ENCODE measurements at places on chromosomes 6 and 20.

DNA sequence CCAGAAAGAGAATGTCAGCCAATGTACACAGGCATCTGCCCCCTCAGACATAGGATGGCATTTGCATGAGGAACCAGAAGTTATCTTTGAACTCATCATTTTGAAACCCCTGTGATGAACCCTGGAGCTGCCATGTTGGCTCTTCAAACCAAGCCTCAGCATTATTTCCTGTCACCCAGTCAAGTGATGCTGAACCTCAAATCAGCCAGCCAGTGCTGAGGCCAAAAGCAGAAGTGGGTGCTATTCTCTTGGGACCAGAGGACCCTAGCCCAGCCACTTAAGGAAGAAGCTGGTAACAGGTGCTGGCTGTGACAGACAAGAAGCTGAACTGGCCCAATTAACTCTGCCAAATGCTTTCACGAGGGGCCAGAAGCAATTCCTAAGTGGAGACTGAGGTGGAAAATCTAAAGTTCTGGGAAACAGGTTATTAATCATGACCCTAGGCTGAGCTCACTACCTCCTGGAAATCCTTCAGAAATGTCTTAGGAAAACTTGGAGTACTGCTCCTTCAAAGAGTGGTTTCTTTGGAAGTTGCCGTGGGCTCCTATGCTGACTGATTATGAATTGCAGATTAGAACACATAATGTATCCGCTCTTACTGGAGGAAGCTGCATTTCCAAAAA, 4.0 kb downstream of the PKIG start:
- DNase-seq: no peak

- DNase-seq: no peak
Observed at GRCh38 chr6:32424589-32425300, 14.9 kb upstream of the HLA-DRA start.

DNA sequence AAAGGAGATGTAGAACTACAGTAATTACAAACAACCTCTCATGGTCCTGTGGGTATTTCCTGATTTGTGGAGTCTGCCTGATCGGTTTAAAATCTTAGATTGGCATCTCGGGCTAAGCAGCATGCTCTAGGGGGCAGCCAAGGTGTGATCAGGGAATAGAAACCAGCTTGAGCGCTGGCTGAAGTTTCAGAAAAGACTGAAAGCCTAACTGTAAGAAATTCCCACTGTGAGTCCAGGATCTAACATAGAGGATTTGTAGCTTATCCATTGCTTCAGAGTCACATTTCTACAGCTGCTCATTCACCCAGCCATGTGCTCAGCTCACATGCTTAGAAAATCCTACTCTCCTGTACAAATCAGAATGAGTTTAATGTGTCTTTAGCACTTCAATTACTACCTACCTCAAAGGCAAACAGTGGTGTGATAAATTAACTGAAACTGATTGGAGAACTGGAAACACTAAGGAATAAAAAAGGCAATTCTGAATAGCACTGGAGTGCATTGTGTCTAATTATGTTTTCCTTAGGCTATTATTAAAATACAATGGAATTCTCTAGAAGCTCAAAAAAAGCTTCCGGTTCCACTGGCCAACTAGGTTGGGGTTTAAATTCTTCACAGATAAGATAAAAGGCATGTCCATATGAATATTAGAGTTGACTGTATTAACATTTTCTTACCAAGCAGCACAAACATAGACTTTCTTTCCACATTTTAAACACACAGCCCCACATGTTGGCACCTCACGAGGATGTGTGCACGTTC, 73.8 kb upstream of the MPC1 start:
- DNase-seq: no peak

DNA sequence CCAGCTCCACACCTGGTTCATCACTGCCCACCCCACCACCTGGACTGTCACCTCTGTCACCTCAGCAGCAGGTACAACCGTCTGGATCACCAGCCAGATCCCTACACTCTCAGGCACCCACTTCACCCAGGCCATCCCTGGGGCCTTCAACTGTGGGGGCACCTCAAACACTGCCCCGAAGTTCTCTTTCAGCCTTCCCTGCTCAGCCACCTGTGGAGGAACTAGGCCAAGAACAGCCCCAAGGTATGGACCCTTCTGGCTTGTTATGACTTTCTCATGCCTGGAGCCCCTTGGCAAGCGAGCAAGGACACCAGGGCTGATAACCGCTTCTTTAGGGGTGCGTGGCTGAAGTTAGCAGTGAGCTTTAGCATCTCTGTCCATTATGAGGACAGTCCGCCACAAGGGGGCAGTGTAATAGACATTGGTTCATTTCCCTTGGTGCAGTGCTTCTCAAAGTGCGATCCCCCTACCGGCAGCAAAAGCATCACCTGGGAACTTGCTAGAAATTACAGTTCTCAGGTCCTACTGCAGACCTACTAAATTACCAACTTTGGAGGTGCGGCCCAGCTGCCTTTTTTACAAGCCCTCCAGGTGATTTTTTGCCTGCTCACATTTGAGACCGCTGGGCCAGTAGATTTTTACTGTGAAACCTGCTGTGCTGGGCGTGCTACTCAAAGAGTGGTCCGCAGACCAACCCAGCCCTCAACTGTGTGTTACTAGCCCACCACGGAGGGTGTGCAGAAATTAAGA, 32.5 kb downstream of the PNPLA1 start:
- DNase-seq: peak; percentile 83

DNA sequence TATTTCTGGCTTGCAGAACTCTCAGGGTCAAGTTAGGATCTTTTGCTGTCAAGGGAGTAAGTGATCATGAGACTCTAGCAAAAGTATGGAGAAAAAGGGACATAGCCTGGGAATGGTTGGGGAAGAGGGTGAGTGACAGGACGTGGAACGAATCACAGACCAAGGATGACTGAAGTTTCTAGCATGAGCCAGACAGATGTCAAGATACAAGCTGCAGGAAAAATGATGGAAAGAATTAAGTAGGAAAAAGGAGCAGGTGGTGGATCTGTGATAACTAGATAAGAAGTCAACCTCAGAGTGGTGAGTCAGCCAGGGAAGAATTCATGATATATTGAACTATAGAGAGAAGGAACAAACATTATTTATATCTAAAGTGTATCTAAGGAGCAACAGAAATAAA, 159.8 kb upstream of the SYNDIG1 start:
- DNase-seq: no peak

DNA sequence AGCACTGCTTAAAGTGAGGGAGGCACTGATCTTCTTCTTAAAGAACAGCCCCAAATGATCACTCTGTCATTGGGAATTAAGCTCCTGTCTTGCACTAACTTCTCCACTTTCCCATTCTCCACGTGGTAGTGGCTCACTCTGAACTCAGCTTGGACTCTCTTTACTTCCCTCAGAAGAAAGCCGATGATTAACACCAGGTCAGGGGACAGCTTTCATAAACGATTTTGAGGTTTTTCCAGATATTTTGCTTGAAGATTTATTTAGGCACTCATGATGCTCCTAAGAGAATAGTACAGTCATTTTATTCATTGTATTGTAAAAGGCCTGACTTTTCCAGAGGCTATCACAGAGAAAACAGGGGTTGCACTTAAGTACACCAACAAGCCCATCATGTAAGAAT, 81.0 kb upstream of the LTV1 start:
- DNase-seq: no peak

DNA sequence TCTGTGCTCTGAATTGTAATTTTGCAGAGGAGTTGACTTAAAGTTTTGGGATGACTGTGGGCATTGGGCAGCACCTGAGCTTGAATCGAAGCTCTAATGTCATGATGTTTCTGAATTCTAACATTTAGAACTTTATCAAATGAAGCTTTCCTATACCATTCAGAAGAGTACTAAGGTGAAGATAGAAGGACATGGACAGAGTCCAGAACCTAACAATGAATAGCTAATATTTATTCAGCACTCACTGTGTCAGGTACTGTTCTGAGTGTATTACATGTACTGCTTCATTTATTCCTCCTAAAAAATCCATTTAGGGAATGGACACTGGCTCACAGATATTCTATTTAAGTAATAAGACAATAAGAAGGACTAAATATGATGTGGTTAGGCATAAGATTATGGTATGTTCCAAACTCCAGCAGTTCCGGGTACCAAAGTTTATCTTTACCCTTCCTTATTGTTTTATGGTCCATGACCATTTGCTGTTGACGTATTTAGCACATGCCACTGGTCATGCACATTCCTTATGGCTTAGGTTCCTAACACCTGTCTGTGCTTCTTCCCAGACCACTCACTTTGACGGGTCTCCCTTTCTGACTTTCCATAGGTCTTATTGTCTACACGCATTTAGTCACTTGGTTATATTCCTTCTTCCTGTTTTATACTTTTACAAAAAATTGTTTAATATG, 20.3 kb downstream of the BCKDHB start:
- no peak for DNase-seq

DNA sequence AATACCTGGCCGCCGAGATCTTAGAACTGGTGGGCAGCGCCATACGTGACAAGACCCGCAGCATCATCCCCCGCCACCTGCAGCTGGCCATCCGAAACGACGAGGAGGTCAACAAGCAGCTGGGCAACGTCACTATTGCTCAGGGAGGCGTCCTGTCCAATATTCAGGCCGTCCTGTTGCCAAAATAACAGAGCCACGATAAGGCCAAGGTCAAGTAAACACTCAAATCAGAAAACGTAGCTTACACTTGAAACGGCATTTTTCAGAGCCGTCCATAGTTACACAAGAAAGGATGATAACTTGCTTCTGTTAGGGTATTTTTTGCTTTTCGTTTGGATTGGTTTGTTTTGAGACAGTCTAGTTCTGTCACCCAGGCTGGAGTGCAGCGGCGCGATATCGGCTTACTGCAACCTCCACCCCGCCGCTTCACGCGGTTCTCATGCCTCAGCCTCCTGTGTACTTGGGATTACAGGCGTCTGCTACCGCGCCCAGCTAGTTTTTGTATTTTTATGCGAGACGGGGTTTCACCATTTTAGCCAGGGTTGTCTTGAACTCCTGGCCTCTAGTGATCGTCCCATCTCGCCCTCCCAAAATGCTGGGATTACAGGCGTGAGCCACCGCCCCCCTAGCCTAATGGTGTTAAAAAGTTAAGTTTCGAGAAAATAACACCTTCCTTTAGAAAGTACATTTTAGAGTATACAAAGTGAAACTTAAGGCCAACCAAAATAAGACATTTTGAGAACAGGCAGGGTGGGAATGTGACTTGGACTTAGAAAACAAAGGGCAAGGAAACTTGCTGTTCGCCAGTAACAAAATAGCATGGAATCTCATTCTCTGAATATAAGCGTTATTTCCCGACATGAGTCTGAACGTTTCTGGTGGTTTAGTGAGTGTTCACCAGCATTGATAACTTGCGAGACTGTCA, 42.8 kb upstream of the HFE start:
- no peak for DNase-seq

DNA sequence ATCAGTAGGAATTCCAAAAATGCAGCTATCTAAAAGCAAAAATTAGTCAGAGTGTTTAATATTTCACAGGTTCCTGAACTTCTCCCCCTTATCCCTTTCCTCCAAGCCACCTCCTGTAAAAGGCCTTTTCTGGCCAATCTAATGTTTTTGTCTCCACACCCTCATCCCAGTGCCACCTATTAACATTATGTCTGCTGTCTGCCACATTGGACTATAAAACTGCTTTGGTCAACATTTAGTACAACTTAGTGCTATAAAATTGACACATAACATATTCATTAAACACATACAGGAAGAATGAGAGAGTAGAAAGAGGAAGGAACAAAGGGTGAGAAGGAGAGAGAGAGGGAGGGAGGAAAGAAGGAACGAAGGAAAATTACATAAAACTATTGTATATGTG, 47.7 kb downstream of the MMUT start:
- DNase-seq: no peak

DNA sequence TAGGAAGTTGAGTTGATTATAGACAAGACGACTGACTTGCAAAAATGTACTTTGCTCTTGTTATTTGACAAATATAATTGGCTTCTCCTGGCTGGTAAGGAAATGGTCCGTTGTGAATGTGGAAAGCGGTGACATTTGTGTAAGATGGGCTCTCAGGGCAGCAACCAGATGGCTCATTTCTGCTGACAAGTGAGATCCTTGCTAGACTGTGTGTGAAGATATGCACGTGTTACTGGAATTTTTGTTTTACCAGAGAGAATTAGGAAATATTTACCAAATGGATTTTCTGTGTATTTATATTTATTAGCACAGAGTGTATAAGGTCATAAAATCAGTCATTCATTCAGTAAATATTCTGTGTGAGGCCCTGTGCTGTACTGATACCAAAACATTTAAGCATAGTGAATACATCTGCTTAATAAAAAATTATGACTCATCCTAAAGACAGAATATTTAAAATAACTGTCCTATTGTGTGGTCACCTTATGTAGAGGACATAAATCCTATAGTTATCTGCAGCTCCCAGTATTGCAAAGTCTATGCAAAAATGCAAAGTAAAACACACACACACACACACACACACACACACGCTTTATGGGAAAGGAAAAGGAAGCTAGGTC, 109.9 kb upstream of the ASF1A start:
- DNase-seq: no peak

DNA sequence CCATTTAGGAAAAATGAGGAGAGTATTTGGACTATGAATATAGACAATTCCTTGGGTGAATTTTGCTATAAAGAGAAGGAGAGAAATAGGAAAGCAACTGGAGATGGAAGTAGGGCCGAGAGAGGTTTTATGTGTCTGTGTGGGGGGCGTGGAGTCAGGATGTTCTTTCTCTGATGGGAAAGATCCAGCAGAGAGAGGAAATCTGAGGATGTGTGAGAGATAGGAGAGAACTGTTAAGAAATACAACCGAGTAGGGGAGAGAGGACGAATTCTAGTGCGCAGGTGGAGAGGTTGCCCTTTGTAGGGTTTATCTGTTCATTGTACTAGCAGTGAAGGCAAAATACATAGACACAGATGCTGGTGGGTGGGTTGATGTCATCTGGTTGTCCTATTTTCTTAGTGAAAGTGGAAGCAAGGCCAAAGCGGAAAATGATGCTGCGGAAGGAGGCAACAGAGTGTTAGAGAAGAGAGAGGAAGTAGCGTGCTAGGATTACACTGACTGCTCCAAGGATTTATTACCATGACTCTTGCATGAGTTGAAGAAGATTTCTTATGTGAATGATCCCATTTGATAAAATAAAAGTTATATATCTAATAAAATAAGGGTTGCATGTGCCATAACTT, 57.7 kb downstream of the CLVS2 start:
- no peak for DNase-seq

- DNase-seq: no peak
Observed at GRCh38 chr6:133441491-133441890, 200.3 kb downstream of the EYA4 start.

DNA sequence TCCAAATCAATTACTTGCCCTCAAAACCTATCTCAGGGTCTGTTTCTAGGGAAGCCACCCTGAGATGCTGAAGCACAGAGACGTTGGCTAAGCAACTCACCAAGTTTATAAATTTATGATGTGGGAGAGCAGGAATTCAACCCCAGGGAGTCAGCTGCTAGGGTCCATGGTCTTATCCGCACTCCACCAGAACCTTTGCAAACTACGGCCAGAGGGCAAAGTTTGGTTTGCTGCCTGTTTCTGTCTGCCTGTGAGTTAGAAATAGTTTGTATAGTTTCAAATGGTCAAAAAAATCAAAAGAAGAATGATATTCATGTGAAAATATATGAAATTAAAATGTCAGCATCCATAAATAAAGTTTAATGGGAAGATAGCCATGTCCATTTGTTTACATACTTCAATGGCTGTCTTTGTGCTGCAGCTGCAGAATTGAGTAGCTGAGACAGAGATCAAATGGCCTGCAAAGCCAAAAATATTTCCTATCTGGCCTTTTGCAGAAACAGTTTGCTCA, 83.7 kb upstream of the ZFP64 start:
- DNase-seq: no peak
